ENCODE measurements at places on chromosomes 1 and 21. TPM values are rescaled to one million over a fixed set of nuclear protein-coding genes. Genes with fewer than 3 reads are reported as not detected.

Gene LRRIQ3
- 0.49 TPM for total RNA-seq

Gene AMIGO1
- 18.3 TPM for total RNA-seq

Gene SUSD4
- 8.7 TPM for total RNA-seq

Gene CAMK2N1
- total RNA-seq, result 11.8 TPM

Gene SELENON
- 45.7 TPM for total RNA-seq

Gene INSRR
- total RNA-seq, result 0.46 TPM

Gene TPRG1L
- 46.1 TPM for total RNA-seq

Gene TP73
- total RNA-seq, result 0.14 TPM

Gene RAB42
- 1.6 TPM for total RNA-seq

Gene PTPRC
- total RNA-seq, result 9.7 TPM

GRCh38 chr1:8966606-8967005 is 20.9 kb downstream of the CA6 start:
- no peak for DNase-seq

DNA sequence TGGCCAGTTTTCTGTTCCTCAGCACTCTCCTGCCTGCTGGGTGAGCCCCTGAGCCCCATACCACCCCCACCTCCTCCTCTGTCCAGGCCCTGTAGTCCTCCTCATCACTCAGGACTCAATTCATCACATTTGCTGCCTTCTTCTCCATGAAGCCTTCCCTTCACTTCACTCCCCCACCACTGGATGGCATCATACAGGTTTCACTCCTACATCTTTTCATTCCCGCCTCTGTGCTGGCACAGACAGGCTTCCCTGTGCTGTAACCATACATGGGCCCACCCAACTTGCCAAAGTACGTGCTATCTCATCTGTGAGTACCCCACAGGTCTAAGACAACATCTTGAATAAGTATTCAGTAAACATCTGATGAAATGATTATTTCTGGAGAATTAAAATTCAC is 56.9 kb downstream of the SLC45A1 start:
- DNase-seq, result no peak

DNA sequence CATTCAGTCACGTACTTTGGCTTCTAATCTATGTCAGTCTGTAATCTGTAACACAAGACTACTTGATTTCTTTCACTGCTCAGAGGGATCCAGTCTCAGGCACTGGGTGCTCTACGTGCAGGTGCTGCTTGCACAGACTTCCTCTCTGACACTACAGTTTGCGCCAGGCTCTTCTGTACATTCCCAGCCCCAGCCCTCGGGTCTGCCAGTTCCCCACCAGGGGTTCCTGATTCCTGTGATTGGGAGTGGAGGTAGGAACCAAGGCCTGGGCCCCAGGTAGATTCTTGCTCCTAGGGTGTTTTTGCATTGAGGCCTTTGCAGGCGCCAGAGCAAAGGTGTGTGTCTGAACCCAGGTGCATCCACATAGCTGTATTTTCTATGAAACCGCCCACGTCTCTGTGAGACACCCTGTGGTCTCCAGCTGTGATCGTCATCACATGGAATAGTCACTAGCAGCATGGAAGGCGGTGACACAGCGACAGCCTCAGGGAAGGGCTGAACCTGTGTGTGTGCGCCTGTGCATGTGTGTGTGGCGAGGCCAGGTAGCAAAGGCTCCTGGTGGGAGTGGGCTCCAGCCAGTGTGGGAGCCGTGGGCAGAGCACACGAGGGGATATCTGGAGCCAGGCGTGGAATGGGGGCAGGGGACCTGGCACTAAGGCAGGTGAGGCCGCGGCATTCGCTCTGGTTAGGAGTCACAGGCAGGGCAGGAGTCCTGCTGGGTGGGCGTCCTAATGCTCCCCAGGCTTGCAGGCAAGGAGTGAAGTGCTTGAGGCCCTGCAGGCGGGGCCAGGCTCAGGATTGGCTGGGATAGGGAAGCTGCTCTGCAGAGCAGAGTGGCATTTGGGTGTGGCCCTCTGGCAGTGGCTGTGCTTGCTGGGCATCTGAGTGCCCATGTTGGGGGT is 5.2 kb downstream of the GJC2 start:
- DNase-seq, result peak; percentile 68

GRCh38 chr1:27557596-27558340 is 46.2 kb downstream of the AHDC1 start:
- peak; percentile 45 for DNase-seq

DNA sequence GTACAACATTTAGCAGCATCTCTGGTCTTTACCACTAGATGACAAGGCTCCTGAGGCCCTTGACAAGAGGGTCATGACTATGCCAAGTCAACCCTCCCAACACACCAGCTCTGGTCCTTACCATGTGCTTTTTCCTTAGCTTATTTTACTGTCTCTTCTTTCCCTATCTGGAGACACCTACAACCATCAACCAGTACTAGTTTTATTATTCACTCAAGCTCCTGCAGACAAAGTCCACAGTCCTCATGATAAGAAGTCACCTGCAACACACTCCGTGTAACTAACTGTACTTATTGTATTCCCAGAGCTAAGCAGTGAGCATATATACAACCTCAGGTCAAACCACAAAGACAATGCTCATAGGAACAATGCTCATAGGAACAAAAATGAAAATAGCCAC is 15.3 kb downstream of the PABPC4 start:
- no peak for DNase-seq

GRCh38 chr21:46144464-46145070 is 10.8 kb downstream of the FTCD start:
- DNase-seq, result peak; percentile 42

DNA sequence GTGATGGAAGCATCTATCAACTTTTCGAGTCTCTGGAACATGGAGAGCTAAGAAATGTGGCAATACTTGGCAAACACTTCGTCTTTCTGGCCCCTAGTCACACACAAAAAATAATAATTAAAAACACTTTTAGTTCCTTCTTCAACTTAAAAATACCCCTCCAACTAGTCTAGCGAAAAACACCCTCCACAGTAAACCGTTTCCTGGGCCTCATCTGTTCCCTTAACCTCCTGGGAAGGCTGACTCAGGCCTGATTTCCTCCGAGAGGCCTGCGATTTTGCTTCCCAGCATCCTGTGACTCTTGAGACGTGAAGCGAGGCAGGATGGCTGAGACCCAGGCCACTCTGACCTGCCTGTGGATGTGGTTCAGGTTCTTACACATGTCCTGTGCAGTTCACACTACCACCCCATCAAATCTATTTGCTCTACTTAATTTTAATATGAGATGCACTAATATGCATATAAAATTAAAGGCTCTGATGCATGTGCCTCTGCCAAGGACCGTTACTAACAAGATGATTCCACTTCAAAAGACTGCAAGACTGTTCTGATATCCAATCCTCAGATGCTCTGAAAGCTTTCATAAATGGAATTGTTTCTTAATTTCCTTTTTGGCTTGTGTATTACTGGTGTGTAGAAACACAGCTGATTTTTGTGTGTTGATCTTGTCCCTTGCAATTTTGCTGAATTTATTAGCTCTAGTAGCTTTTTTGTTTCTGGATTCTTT is 3.5 kb downstream of the NAV1 start:
- DNase-seq, result no peak

DNA sequence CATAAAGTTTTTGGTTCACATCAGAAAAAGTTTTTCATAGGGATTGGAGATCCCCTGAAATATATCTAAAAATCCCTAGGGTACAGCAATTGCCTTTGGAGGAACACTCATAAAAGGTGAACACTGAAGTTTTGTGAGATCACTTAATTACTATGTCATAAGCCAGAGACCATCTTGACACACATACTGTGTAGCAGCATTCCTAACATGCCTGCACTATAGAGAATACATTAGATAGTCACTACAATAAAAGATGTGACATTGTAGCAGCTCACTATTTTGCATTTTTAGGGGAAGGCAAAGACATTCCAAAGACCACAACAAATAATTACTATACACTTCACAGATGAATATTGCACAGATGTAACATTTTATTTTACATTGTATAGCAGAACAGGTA is 779.9 kb downstream of the KCNT2 start:
- no peak for DNase-seq

DNA sequence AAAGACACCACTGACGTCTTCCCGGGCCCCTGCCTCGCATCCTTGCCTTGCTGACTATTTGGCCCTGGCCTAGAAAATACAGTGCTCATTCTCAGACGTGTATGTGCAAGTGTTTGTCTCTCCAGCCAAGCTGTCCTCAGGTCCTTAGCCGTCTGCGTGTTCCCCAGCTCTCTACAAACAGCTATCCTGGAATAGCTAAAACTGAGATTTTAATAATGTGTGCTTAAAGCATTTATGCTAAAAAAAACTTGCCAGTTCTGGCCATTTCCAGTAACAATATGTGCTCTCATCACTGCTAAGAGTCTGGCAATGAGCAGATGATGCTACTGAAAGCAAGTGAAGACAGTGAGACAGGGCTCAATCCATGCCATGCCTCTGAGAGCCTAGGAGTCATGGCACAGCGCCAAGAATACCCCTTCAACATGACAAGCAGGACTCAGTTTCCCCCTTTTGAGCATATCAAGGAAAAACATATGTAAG is 55.7 kb downstream of the IRF2BP2 start:
- no peak for DNase-seq

GRCh38 chr1:184598403-184599193 is 156.1 kb downstream of the EDEM3 start:
- DNase-seq, result no peak

DNA sequence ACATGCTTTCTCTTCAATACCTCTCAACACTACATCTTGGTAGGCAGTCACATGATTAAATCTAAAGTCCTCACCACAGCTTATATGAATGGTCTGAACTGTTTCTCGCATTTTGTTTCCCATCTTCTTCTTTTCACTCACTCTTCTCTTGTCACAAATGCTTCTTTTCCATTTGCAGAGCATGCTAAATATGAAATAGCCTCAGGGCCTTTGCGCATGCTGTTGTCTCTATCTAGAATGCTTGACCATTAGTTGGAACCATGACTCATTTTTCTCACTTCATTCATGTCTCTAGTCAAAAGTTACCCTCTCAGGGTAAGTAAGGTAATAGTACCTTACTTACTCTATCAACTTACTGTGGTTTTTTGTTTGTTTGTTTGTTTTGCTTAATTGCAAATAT is 239.7 kb downstream of the PTPRC start:
- DNase-seq, result no peak

GRCh38 chr1:172477216-172477615 is 33.3 kb upstream of the PIGC start:
- DNase-seq, result no peak

DNA sequence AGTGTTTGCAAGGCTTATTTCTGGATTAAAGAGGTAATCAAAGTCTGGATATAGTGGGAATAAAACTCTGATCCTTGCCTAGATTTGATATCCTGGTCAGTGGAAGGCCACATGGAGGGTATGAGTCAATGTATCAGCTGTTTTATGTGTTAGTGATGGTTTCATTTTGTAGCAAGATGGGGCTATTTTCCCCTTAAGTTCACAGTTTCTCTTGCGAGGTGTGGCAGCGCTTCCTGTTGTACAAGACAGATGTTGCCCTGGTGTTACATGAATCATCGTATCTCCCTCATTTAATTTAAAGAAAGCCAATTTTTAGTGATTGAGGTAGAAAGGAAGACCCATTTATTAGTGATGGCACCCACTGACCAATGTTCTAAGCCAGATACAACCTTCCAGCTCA is 220.2 kb downstream of the DUSP10 start:
- DNase-seq, result no peak

DNA sequence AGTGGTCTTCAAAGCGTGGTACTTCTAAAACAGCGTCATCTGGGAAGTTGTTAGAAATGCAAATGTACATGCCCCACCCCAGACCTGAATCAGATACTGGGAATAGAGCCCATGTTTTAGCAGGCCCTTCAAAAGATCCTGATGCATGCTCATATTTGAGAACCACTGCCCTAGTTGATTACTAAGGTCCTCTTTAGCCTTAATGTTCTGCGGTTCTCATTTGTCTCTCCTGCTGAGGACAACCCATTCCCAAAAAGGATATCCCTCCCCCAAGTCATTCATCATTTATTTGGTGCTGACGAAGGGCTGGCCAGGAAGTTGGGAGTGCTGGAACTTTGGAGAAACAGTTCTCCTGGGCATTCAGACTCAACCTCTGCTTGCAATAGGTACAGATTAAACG is 92.4 kb upstream of the RALGPS2 start:
- DNase-seq, result no peak

DNA sequence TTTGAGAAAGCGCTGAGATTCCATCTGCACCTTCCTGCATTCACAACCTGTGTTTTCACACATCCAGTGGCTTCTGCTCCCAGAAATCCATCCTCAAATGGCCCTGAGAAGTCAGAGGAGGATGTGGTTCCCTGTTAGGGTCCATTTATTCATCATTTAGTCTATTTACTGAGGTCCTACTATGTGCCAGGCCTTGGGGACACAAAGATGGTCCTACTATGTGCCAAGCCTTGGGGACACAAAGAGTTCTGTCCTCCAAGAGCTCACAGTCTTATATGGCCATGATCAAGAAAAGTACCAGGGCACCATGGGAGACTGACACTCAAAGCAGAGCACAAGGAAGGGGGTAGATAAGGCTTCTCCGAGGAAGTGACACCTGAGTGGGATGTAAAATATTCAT is 147.1 kb upstream of the ATP1B1 start:
- no peak for DNase-seq

Measured in Right ventricle myocardium inferior (tissue), 1 donor.